BJ (cell line): ENCODE measurements at places on chromosomes 1 and 21. TPM values are rescaled to one million over a fixed set of nuclear protein-coding genes. Genes with fewer than 3 reads are reported as not detected.

Gene TNFSF4
- 5.9 and 11.6 TPM in 2 replicates for polyA plus RNA-seq

Gene PCAT6
- 3.2 and 3.3 TPM in 2 replicates for polyA plus RNA-seq

Gene USP1
- polyA plus RNA-seq, result 4.3 and 9.6 TPM in 2 replicates

Gene PTPRU
- polyA plus RNA-seq, result 12.8 and 19.8 TPM in 2 replicates

Gene C1orf141
- polyA plus RNA-seq, result not detected in 2 replicates

Gene TAL1
- not detected in 2 replicates for polyA plus RNA-seq

Gene SLC2A5
- 0.16 and 0.31 TPM in 2 replicates for polyA plus RNA-seq

Gene S100B
- polyA plus RNA-seq, result not detected in 2 replicates

Gene ASTN1
- polyA plus RNA-seq, result 0.02 and 0.09 TPM in 2 replicates
